Tibial nerve (tissue), 4 donors: ENCODE measurements at places on chromosomes 11 and 22. TPM values are rescaled to one million over a fixed set of nuclear protein-coding genes. Genes with fewer than 3 reads are reported as not detected.

- H3K4me3 ChIP-seq = no peak overlapping the region
- no peaks in the 10 kb centered on the region for H3K27me3 ChIP-seq
- H3K27ac ChIP-seq = no peak overlapping the region
- H3K36me3 ChIP-seq = no peaks in the 10 kb centered on the region
These were observed 24.8 kb downstream of the APOL1 start for GRCh38 chr22:36277482-36278291.

- no peak overlapping the region for H3K27ac ChIP-seq
- no peaks in the 10 kb centered on the region for H3K4me1 ChIP-seq
- no peak overlapping the region for H3K4me3 ChIP-seq
- no peak for DNase-seq
These were observed 163.2 kb downstream of the BRD1 start for GRCh38 chr22:49664371-49664881.

The ATXN10 gene
- 188 TPM for total RNA-seq

The INS gene
- total RNA-seq = not detected

The PRG3 gene
- not detected for total RNA-seq
